Ammon's horn (tissue), 1 donor: ENCODE measurements at places on chromosomes 6 and 20.
A peak's percentile ranks its signal among the peaks of the same experiment; 100 is the strongest.

DNA sequence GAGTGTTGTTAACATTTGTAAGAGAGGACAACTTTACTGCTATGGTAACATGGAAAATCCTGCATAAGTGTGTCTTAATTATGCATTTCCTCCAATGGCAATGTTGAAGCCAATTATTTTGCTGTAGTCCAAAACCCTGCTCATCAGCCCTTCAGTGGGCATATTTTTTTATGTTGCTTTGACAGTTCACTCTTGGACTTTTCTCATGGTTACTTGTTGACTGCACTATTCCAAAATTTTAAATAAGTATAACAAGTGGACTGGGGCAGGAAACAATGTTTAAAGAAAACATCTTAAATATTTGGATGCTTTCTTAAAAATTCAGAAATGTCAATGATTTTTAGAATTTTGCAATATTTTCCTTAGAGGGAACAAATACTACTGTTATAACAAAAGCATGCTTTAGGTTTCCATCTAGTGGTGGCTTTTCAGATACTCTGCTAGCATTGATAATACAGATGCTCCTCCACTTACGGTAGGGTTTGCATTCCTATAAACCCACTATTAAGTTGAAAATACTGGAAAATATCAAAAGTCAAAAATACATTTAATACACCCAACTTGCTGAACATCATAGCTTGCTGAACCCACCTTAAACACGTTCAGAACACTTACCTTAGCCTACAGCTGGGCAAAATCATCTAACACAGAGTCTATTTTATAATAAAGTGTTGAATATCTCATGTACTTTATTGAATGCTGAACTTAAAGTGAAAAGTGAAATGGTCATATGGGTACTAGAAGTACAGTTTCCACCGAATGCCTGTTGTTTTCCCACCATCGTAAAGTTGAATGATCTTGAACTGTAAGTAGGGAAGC is 86.4 kb downstream of the ADGRG6 start:
- peak; percentile 74 for DNase-seq

GRCh38 chr6:42365021-42365420 is 86.7 kb downstream of the TRERF1 start:
- no peak for DNase-seq

DNA sequence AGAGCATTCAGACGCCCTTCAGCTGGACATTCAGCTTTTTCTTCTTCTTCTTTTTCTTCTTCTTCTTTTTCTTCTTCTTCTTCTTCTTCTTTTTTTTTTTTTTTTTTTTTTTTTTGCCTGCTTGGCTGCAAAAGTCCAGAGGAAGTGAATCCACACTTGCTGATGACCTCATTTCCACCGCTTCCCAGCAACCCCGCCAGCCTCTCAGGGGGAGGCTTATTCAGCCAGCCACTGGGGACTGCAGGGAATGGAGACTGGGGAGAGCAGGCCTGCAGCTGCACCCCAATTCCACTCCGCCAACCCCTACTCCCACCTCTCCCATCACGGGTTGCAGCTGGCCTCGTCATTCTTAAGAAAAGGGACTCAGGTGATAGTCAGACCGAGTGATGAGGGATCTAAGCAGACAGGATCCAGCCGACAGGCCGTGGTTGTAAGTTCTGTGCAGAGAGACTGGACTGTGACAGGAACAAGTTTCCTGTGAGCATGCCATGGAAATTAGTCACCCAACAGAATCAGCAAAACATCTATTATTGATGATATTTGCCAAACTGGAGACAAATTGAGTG is 59.0 kb upstream of the QKI start:
- peak; percentile 85 for DNase-seq

DNA sequence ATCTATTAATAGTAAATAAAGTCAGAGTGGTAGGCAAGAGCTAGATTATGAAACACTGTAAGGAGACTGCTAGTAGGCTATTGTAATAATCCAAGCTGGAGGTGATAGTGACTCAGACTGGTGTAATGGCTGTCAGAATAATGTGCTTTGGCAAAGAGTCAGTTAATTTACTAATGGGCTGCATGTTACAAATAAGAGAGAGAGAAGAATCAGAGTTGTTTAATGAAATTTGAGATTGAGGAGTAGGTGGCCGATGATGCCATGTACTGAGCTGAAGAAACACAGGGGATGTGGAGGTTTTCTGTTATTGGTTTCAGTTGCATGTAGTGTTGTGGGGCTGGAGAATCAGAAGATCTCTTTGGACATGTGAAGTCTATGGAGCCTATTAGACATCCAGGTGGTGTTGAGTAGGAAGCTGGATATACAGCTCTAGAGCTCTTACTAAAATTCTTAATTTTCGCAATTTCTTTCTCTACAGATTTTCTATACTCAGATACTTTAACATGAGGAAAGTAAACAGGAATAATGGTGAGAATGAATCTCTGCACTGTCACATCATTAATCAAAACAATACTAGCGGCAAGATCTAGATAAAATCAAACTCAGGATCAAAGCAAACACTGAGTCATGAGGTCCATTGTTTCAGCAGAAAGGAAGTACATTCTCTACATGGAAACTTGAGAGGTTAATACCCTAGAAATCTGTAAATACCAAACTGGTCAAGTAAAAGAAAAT is 167.7 kb downstream of the SIM1 start:
- no peak for DNase-seq

DNA sequence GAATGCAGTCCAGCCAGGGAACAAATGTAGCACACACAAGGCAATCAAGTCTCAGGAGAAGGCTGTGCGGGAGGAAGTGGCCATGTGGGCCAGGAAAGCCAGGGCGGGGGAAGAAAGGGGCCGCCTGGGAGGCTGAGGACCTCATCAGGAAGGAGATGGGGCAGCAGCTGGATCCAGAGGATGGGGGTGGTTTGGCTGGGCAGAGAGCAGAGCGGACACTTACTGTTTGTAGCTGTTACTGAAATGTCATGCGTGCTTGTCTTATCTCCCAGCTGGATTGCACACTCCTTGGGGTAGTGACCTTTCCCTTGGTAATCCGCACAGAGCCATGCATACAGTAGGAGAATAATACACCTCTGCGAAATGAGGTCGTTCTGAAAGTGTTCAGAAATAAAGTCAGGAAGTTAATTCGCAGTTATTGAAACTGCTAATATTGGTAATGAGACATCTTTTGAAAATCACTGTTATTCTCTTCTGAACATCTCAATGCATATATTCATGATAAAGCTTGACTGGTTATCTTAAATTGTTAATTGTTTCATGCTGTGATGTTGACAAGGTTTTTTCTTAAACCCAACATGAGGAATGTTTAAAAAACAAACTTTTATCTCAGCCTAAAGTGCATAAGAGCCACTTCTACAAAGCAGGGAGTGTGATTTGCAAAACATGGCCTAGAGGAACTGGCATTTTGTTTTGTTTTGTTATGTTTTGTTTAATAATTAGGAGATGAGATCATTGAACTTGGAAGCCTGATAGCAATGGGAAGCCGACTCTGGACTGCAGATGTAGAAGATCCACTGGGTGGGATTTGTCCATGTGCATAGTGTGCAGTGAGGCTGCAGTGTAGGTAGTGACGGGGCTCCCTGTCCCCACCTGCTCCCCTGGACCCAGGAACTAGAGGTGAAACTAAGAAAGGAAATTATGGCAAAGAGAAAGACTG is 18.0 kb upstream of the MAP3K4 start:
- no peak for DNase-seq

DNA sequence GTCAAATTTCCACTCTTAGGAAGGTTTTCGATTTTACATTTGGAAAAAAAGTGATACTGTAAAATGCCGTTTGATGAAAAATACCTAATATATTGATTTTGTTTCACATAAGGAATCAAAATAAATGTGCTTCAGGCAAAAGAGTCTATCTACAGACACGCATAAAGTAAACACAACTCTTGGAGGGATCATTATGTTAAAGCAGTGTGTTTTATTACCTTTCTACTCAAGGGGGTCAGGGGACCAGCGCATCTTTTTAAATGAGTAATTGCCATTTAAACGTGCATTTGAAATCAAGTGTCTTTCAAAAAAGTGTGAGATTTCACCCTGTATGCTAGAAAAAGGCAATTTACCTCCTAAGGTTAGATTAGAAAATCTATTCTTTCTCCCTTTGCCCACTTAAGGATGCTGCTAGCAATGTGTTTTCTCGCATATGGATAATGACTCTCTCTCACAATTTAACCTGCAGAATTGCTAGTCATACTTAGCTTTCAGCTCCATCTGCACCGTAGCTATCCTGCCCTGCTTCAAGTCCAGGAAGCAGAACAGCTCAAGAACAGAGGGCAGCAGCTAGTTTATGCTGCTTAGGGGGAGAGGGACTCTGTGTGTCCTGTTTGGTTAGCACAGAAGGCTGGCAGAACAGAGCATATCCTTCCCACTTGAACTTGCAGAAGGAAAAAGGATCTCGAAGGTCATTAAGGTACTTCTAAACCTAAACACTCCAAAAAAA is 35.0 kb downstream of the NKAIN2 start:
- DNase-seq, result no peak

GRCh38 chr6:15515660-15516375 is 147.0 kb downstream of the DTNBP1 start:
- no peak for DNase-seq

DNA sequence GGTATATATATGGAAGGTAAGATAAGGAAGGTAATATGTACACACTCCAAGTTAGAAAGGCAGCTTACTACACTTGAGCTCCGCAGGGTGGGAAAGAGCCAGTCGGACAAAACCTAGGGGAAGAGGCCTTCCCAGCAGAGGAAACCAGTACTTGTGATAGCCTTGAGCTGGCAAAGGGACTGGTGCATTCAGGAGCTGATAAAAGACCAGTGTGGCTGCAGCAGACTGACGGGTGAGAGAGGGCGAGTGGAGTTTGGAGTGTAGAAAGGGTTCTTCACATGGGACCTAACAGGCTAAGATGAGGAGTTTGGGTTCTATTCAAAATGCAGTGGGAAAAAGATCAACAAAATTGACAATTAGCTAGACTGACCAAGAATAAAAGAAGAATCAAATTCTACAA is 49.3 kb upstream of the KIF13A start:
- no peak for DNase-seq
